Stimulated activated CD4-positive, alpha-beta T cell treated with anti-CD3 and anti-CD28 coated beads, Interleukin-12 subunit alpha, Interleukin-12 subunit beta, amount 100 ng/mL, for 48 hours (primary cell): ENCODE measurements at places on chromosomes 11 and 22.

GRCh38 chr11:105968021-105968697 lies 53.9 kb downstream of the MSANTD4 start:
- DNase-seq, result no peak

- DNase-seq, result no peak
Measured at GRCh38 chr11:2290351-2290841, 11.3 kb downstream of the C11orf21 start.

DNA sequence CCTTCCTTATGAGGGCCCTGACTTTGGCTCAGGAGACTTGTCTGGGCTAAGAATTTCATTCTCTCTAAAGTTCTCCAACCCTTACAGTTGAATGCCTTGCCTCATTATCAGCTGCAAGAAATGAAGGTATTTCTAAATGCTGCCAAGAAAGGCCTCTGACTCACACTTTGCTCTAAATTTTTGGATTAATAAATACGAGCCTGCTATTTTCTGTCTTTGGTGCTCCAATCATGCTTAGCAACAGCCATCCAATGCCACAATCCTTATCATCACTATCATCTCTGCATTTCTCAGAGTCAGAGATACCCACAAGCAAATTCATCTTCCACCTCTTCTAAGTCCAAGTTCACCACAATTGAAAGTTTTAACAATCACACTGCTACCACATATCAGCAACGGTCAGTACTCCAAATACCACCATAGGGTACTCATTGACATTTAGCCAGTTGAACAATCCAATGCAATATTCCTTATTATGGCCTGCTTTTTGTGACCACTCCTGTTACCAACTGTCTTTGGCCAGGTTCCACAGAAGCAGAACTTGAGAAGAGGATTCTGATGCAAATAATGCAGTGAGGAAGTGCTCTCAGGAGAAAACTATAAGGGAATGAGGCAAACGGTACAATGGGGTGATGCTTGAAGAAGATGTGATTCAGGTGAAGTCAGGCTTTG lies 5.7 kb downstream of the PATE2 start:
- no peak for DNase-seq

DNA sequence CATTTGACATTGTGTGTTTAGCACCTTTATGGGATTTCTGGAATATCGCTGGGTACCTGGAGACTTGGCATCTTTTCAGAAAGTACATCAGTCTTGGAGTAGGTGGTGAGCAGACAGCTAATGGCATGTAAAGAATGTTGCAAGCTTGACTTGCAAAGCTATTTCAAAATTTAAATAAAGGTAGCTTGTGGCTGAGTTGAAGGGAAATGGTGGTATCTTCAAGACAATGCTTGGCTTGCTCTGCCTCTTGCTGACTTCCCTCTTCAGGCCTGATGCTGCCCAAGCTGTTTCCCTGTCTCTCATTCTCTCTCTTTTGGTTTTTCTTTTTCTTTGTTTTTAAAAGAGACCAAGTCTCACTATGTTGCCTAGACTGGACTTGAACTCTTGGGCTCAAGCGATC lies 13.2 kb downstream of the ZNRF3 start:
- no peak for DNase-seq

DNA sequence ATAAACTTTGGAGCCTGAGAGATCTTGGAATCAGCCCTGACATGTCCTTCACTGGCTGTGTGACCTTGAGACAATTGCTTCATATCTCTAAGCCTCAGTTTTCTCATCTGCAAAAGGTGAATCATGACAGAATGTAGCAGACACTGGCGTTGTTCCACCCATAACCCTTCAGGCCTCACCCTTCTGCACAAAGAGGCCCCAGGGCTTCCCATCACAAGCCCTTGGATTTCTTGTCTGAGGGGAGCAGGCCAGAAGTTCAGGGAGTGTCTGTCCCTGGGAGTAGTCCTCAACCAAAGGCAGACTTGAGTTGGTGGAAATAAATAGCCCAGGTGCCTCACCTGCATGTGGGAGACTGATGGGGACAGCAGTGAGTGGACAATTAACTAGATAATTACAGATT lies 16.6 kb downstream of the FGF3 start:
- DNase-seq, result no peak

- no peak for DNase-seq
Measured at GRCh38 chr22:29037340-29037932, 24.2 kb downstream of the C22orf31 start.

DNA sequence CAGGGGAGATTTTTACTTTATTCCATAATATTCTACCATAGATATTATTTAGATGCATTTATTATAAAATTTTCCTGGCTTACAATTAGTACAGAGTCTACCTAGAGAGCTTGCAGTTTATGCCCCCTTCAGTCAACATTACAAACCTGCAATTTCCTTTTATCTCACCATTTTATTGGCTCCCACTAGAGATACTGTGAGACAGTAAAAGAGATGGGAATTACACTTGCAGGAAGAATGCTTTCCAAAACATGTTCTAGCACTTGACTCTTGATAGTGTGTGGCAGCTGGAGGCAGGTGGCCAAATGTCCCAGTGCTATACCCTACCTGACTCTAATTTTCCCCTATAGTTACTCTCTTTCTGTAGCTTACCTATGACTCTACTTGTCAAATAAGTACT lies 863.2 kb downstream of the DLG2 start:
- DNase-seq, result no peak

- DNase-seq, result no peak
Measured at GRCh38 chr11:116478669-116479668, 293.8 kb downstream of the BUD13 start.

DNA sequence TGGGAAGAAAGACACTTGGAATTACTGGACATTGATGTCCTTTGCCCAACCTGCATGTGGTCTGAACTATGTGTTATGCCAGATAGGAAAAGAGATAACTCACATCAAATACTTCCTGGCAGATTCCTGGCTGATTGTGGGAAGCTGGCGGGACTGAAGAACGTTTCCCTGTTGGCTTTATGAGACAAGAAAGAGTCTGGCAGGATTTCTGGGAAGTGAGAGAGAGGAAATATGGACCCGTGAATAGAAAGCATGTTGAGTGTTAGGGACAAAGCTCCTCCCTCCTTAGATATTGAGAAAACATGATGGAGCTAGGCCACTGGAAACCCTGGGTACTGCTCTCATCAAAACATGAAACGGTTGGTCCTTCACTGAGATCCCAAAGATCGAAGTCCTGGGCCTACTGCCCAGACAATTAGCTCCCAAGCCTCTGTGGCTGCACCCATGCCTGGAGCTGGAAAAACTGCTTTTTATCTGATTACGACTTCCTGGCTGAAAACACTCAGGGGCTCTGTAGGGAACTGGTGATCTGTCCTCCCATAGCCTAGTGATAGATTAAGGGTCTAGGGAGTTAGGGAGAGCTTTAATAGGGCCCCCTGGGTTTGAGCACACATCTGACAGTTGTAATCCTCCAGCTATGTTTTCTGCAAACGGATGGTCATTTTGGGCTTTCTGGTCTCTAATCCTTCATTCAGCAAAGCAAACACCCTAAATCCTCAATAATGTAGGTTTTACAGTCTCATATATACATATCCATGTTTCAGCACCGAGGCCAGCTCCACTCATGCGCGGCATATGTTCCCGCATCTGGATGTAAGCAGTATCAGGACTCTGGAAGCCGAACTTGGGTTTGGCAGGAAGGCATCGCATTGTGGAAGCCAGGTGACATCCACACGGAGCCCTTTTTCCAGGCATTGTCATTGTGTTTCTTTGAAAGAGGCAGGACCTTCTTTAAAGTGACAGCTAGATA lies 6.1 kb upstream of the B3GAT1 start:
- DNase-seq, result no peak

GRCh38 chr11:72078477-72078876 lies 1.9 kb downstream of the NUMA1 start:
- DNase-seq, result no peak

DNA sequence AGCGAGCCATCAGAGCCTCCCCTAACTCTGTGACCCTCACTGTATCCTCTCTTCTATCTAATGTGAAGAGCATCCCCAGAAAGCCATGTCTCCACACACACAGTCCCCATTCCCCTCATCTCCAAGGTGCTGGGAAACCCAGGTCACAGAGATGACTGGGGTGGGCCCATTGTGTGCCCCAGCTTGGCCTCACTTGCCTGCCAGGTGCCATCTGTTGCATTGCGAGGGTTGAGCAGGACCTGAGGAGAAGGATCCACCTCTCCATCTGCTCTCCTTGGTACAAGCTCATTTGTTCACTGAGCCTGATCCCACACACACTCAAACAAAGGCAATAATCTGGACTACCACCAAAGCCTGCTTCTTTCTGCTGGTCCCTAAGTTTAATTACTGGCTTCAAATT lies 118.8 kb downstream of the SPATA19 start:
- DNase-seq, result no peak

GRCh38 chr22:27420817-27421361 lies 380.7 kb downstream of the MN1 start:
- no peak for DNase-seq

DNA sequence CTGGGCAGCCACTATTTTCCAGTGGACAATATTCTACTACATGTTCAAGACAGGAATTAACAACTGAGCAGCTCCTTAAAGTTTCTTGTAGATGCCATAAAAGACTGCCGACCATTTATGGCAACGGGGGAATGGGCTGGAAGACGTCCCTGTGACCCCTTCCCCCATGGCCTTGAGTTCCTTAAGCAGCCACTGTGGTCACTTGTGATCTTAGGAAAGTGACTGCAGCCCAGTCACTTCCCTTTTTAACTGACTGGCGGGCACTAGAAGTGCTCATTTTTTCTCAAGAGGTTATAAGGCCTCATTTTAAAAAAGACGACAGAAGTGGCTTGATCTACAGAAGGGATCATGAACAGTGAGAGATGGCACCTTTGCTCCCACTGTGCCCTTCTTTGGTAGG lies 153.2 kb upstream of the NARS2 start:
- DNase-seq, result no peak

GRCh38 chr11:77814848-77815247 lies 5.7 kb downstream of the RSF1 start:
- no peak for DNase-seq

DNA sequence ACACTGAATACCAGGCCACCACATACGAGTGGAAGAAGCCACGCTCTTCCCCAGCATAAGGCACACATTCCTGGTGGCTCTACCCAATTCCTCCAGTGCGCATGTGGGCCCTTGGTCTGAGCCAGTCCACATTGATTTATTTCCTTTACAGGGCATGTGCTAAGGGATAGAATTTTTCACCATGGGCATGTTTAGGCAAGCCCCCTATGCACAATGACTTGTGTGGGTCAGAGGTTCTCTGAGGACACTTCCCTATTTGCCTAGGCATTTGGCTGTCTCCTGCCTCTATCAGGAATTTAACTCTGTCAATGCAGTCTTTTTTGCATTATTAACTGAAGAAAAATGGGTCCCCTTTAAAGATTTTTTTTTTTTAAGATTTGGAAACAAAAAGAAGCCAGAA lies 718.1 kb downstream of the NTM start:
- DNase-seq, result no peak

GRCh38 chr22:22735695-22736611 lies 91.5 kb downstream of the GGTLC2 start:
- DNase-seq, result no peak

GRCh38 chr11:95512177-95512576 lies 277.4 kb downstream of the FAM76B start:
- no peak for DNase-seq
